DMS 273 treated with DMSO at 0.1 percent for 48 hours (cell line): ENCODE measurements at places on chromosomes 16 and 17.

- DNase-seq = no peak
Measured at GRCh38 chr16:26456074-26456473, 610.7 kb upstream of the C16orf82 start.

GRCh38 chr16:75195811-75196790, 10.9 kb downstream of the CTRB2 start:
- no peak for DNase-seq

DNA sequence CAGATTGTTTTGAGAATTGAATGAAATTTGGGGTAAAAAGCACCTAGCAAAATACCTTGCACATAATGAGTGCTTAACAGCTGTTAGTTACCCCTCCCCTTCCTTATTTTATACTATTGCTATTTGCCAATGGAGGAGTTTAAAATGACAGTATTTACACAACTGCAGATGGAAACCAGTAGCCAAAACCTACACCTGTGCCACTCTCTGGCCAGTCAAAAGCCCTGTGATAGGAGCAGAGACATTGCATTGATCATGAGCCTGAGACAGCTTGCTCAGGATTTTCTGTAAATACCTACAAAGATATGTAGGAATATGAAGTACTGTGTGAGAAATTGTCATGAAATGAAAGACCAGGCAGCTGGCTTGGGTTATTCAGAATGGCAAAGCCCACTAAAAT, 115.3 kb upstream of the HLF start:
- DNase-seq = no peak

- DNase-seq = no peak
Measured at GRCh38 chr17:40984226-40984625, at the start of gene KRT40. Gene KRT40, minus strand, starts transcription at chr17:40984326. Its CDS starts 53 bp downstream, at chr17:40984273.

DNA sequence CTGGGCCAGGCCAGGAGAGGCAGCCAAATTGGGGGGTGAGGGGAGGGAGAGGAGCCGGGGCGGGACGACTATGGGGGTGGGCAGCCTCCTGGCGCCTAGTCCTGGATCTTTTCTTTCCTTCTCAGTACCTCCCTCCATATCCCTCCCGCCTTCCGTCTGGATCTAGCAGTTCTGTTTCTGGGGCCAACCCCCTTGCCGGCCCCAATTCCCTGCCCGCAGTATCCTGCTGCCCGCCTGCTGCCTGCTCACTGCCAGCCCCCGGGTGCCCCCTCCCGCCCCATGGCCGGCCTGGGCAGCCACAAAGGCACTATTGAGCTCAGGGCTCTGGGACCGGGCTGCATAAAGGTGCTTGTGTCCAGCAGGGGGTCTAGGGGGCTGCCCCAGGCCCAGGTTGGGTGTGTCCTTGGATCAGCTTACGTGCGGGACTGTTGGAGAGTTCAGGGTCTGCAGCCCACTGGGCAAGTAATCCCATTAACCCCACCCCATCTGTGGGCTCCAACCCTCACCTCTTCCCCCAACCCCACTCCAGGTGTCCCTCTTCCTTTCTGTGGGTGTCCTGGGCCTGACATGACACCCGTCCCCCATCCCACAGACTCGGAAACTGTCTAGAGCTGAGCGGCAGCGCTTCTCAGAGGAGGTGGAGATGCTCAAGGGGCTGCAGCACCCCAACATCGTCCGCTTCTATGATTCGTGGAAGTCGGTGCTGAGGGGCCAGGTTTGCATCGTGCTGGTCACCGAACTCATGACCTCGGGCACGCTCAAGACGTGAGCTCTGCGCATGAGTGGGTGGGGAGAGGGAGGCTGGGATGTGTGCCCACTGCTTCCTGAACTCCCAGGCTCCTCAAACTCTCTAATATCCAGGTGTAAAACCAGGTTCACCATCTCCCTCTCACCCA, 2.0 kb downstream of the WNK4 start:
- DNase-seq = no peak

DNA sequence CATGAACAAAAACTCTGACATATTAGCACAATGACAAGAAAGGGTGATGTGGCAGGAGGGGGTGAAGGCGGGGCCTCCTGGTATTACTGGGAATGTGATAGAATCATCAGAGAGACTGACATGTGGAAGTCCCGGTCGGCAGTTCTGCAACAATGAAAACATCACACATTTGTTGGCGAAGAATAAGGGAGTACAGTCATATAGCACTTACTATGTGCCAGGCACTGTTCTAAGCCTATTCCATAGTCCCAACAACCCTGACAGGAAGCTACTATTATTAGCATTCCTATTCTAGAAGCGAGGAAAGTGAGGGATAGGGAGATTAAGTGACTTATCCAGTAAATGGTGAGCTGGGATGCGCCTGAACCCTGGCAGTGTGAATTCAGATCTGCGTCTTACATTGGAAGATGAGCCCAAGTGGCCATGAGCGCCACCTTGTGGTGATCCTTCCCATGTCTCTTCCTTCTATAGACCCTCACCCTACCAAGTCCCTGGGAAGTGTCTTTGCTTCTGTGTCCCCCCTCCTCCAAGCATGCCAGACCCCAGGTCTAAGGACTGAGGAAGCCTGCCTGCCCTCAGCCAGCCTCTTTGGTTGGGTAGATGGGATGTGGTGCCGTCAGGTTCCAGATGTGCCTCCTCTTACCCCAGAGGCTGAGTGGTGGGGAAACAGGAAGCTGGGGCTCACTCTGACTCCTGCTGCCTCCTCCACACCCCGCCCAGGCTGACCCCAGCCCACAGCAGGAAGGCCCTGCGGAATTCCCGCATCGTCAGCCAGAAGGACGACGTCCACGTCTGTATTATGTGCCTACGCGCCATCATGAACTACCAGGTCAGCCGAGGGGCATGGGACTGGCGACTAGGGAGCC, 14.0 kb downstream of the FMNL1 start:
- DNase-seq = no peak

DNA sequence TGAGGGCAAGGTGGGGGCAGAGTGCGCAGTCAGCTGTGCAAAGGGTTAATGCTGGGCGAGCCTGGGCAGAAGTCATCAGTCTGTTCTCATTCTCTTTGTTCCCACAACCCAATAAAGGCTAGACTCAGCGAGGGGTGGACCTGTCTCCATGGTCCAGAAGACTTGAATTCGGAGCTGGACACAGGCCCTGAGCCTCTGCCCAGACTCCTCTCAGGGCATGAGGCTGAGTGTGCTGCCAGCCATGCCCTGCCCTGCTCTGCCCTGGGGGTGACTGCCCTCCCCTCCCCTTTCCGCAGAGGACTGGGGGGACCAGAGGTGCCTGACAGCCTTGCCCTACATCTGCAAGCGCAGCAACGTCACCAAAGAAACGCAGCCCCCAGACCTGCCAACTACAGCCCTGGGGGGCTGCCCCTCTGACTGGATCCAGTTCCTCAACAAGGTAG, 54.5 kb downstream of the MRC2 start:
- no peak for DNase-seq

GRCh38 chr16:10608687-10609401, 28.4 kb upstream of the EMP2 start:
- DNase-seq = no peak

DNA sequence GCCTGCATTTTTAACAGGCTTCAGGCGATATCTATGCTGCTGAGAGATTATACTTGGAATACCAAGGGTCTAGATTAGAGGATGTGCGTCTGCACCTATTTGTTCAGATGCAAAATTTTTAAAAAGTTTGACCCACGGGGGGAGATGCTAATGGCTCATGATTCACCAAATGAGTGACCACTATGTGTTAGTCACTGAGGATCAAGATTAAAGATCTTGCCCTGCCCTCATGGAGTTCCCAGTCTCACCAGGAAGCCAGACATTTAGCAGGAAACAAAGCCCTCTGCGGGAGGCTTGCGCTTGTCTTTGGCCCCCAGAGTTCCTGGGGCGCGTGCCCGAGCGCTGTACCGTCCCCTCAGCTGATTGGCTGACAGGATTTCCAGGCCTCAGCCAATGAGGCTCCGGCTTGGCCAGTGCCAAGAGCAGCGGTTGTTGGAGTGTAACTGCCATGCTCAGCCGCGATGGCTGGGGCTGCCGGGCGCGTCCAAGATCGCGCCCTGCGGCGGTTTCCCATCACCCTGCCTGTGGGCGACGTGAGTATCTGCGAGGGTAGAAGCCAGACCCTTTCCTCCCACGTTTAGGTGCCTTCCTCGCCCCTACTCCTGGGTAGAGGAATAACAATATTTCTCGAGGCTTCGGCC, 4.5 kb upstream of the DDX19B start:
- DNase-seq = no peak

DNA sequence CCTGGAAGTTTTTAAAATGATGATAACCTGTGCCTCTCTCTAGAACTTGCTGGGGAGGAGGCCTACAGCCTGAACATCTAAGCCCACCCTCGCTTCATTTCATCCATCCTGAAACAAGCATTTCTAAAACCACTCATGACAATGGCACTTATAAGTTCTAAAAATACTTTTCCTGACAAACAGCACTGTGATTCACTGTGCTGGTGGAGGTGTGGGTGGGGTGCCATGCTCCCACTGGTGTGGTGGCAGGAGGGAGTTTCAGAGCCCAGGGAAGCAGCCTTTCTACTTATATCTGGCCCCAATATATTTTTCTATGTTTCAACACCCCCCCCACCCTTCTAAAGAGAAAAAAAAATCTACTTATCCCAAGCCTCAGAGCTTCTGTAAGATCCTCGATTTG, 52.6 kb downstream of the RAB11FIP4 start:
- DNase-seq = no peak

DNA sequence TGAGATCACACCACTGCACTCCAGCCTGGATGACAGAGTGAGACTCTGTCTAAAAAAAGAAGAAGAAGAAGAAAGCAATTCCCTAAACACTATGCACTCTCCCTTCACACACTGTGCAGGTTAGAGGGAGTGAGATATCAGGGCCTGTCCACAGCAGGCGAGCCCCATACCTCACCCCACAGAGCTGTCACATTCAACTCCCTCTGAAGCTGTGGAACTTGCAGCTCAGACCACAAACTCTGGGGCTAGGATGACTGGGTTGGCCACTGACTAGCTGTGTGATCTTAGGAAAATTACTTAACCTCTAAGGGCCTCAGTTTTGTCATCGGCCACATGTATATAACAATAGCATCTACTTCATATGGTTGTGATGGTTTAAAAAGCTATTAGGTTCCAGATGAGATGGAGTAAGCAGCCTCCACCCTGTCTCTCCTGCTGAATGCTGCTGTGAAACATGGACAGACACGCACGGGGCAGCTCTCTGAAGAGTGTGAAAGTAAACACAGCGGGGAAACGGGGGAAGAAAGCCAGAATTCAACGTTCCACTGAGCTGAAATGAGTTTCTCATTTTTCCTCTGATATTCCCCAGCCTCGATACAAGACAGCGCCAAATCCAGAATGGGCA, 13.6 kb upstream of the PYY start:
- no peak for DNase-seq

DNA sequence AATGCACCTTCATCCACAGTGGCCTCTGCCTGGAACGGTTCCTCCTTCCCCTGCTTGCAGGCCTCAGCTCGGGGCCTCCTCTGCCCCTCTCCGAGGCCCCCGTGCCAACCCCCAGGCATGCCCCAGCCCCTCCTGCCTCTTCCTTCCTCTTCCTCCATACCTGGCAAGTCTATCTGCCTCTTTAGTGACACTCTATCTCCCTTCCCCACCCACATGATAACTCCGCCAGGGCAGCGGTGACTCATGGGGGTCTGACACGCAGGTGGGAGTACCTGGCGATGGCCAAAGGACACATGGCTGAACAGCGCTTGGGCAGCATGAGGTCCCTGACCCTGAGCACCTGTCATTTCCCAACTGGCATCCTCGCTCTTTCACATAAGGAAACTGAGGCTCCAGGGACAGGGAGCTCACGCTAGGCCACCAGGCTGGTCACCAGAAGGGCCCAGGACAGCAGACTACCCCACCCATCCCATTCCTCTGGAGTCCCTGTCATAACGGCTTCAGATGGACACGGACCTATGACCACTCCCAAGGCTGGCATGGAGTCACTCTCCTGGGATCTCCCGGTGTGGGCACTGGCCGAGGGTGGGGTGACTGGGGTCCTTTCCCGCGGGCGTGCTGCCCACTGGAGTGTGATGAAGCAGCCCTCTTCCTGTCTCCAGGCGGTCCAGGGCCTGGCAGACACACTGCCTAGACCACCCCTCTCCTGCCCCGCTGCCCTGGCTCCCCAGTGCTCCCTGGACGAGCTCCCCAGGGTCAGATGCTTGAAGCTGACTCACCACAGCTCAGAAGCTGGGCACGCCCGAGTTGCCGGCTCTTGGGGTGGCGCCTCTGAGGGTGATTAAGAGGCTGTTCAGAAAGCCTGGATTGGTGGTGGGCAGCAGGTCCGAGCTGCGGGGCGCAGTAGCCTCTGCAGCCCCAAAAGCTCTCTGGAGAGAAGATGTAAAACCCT, 100.6 kb downstream of the ENGASE start:
- no peak for DNase-seq

- DNase-seq = no peak
Measured at GRCh38 chr16:33877-34647, 19.3 kb downstream of the POLR3K start.

DNA sequence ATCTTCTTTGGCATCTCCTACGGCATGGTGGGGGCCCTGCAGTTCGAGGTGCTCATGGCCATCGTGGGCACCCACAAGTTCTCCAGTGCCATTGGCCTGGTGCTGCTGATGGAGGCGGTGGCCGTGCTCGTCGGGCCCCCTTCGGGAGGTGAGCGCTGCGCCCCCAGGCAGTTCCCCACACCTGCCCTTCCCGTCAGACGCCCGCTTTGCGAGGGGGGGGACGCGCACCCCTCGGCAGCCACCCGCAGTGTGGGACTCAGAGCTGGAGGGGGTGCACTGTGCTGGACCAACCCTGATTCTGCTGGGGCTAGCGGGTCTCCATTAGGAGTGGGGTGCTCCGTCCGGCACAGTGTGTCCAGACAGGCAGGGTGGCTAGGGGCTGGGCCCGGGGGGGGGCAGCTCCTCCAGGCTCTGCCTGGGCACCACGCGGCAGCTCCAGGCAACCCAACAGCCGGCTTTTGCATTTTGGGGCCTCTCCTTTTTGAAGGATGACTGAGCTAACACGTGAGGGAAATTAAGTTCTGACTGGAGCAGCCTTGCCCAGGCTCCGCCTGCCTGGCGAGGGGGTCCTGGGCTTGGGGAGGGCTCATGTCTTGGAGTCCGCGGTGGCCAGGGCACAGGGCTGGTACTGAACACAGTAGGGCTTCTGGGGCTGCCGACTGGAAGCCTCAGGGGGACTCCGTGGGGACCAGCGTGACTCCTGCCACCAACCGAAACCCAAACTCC, 9.1 kb downstream of the SLC16A3 start:
- DNase-seq = no peak

GRCh38 chr17:47918006-47918405, 22.0 kb downstream of the SP2 start:
- DNase-seq = no peak

- DNase-seq = no peak
Measured at GRCh38 chr17:54530398-54530797, 370.3 kb upstream of the TOM1L1 start.
